Stimulated activated CD4-positive, alpha-beta T cell treated with anti-CD3 and anti-CD28 coated beads, Interleukin-1b, Interleukin-23, amount 100 ng/mL, for 1 hour (primary cell): ENCODE measurements at places on chromosomes 5 and 9.

- DNase-seq, result no peak
These were observed 44.7 kb upstream of the PCSK5 start for GRCh38 chr9:75845806-75846205.

- DNase-seq, result no peak
These were observed 149.2 kb upstream of the NR3C1 start for GRCh38 chr5:143552680-143553079.

DNA sequence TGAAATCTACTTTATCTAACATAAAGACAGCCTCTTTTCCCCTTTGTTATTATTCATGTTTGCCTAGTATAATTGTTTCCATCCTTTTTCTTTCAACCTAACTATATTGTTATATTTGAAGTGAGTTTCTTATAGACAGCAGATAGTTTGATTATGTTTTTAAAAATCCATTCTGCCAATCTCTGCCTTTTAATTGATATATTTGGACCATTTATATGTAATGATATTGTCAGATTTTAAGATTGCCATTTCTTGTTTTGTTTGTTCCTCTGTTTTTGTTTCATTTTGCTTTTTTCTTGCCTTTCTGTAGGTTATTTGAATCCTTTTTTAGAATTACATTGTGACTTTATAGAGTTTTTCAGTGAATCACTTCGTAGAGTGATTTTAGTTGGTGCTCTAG is 74.8 kb upstream of the TMEM171 start:
- no peak for DNase-seq

DNA sequence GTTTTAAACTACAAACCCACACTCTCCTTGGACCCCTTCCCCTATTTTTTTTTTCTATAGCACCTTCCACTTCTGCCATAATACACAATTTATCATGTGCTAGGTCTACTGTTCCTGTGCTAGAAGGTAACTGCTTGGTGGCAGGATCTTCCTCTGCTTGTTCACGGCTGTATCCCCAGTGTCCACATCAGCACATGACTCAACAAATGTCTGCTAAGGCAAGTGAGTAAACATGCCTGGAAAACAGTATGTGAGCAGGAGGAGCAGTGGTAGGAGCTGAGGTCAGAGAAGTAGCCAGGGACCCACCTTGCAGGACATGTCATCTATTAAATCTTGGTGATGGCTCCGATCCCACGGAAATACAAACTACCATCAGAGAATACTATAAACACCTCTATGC is 79.4 kb downstream of the AUH start:
- DNase-seq, result no peak
